ENCODE measurements at places on chromosomes 4 and X. TPM values are rescaled to one million over a fixed set of nuclear protein-coding genes. Genes with fewer than 3 reads are reported as not detected.

GRCh38 chr4:26056406-26056805 is 142.4 kb downstream of the SMIM20 start:
- no peak overlapping the region for H3K4me3 ChIP-seq
- no peak overlapping the region for H3K27ac ChIP-seq
- H3K36me3 ChIP-seq, result no peaks in the 10 kb centered on the region

DNA sequence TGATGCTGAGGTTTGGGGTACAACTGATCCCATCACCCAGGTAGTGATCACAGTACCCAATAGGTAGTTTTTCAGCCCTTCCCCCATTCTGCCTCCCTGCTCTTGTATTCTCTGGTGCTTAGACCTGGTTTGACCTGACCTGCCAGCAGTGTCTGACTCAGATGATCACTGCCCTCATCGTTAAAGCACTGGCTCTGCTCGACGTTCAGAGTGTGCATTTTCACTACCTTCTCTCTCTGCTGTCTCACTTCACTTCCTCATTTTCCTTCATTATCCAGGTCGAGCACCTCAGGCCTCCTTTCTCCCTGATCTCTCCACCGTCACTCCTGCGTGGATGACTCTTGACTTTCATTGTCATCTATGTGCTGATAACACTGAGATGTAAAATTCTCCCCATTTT is 83.6 kb downstream of the PARM1 start:
- H3K4me3 ChIP-seq, result no peak overlapping the region
- no peak overlapping the region for H3K27ac ChIP-seq
- no peaks in the 10 kb centered on the region for H3K27me3 ChIP-seq
- H3K4me1 ChIP-seq, result no peaks in the 10 kb centered on the region
- peaks cover 7% of the 10 kb centered on the region for H3K36me3 ChIP-seq

DNA sequence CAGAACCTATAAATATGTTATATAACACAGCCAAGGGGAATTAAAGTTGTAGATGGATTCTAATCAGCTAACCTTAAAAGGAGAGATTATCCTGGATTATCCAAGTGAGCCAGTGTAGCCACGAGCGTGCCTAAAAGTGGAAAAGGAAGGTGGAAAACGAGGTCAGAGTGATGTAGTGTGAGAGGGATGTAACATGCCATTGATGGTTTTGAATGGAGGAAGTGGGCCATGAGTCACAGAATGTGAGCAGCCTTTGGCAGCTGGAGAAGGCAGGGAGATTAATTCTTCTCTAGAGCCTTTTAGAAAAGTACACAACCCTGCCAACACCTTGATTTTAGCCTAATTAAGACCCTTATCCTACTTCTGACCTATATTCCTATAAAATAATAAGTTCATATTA is 149.1 kb downstream of the SLC39A8 start:
- no peaks in the 10 kb centered on the region for H3K4me1 ChIP-seq
- no peak overlapping the region for H3K4me3 ChIP-seq
- H3K36me3 ChIP-seq, result no peaks in the 10 kb centered on the region
- no peak for DNase-seq

GRCh38 chr4:26762650-26763049 is 98.0 kb upstream of the STIM2 start:
- no peaks in the 10 kb centered on the region for H3K27me3 ChIP-seq
- no peaks in the 10 kb centered on the region for H3K36me3 ChIP-seq
- no peak overlapping the region for H3K4me3 ChIP-seq
- no peak for DNase-seq
- no peak overlapping the region for H3K27ac ChIP-seq
- H3K4me1 ChIP-seq, result no peaks in the 10 kb centered on the region

GRCh38 chr4:152784490-152785350 is 5.0 kb downstream of the ARFIP1 start:
- no peak overlapping the region for H3K4me3 ChIP-seq
- H3K36me3 ChIP-seq, result no peaks in the 10 kb centered on the region
- no peak overlapping the region for H3K27ac ChIP-seq
- no peaks in the 10 kb centered on the region for H3K27me3 ChIP-seq
- H3K4me1 ChIP-seq, result peaks cover 33% of the 10 kb centered on the region
- no peak for DNase-seq

GRCh38 chr4:23877758-23878229 is 12.1 kb downstream of the PPARGC1A start:
- no peak overlapping the region for H3K27ac ChIP-seq
- DNase-seq, result no peak
- H3K4me1 ChIP-seq, result peaks cover 8% of the 10 kb centered on the region
- no peaks in the 10 kb centered on the region for H3K36me3 ChIP-seq

Gene TCEANC
- total RNA-seq, result 6.4 TPM

Gene PRDM8
- 1.7 TPM for total RNA-seq

Gene LANCL3
- 1.4 TPM for total RNA-seq
